ENCODE measurements at places on chromosomes 16 and 17. TPM values are rescaled to one million over a fixed set of nuclear protein-coding genes. Genes with fewer than 3 reads are reported as not detected.

The ABCC12 gene
- total RNA-seq: not detected

The CCL14 gene
- not detected for total RNA-seq

The HS3ST3A1 gene
- total RNA-seq: 2.5 TPM

The TBC1D28 gene
- not detected for total RNA-seq

The ALDH3A1 gene
- 62.1 TPM for total RNA-seq

The SLC22A31 gene
- not detected for total RNA-seq

The NPIPB4 gene
- total RNA-seq: 6.0 TPM

The RASL10B gene
- 0.35 TPM for total RNA-seq

The KRT31 gene
- total RNA-seq: 0.05 TPM

The C1QTNF8 gene
- not detected for total RNA-seq

The PDIA2 gene
- not detected for total RNA-seq

Measured in airway epithelial cell (primary cell).